ENCODE measurements at places on chromosomes 6 and 20. TPM values are rescaled to one million over a fixed set of nuclear protein-coding genes. Genes with fewer than 3 reads are reported as not detected.

OLIG3 gene
- total RNA-seq, result not detected

CHRNA4 gene
- not detected for total RNA-seq

B3GAT2 gene
- total RNA-seq, result under 0.01 TPM

PSORS1C2 gene
- total RNA-seq, result not detected

PRR18 gene
- total RNA-seq, result not detected

EPHA7 gene
- total RNA-seq, result 0.32 TPM

LTB gene
- not detected for total RNA-seq

CCN2 gene
- total RNA-seq, result 145 TPM
